ENCODE measurements at places on chromosomes 11 and 22.

DNA sequence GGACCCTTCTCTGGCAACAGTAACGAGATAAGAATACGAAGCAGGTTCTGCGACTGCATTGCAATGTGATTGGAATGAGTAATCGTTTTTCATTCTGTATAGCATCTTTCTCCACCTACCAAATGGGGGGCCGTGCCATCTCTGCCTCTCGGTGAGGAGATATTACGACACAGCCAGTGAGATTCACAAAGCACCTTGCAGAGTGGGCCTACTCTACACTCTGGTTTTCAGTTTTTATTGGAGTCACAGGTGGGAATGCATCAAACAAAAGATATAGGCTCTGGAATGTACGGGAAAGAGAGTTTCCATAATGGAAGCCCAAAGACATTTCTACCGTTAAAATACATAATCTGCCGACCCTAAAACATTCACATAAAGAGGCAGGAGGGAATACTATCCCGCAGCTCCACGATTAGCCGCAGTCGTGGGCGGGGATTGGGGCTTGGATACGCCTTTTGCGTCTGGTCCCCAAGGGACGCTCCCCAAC, 423 bp upstream of the RTN3 start:
- DNase-seq = no peak

DNA sequence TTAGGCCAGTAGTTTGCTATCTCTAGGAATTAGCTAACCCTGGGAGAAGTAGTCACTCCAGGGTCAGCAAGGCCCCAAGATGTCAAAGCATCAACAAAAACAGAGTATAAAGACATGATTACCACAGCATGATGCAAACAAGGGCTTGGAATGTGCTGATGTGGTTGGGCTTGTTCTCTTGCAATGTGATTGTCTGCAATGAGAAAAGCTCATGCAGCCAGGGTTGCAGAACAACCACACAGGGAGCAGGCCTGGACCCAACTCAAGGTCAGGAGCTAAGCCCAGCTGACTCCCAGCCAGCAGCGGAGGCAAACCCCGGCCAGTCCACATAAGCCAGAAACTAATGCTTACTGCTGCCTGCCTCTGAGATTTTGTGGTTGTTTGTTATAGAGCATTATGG, 132.4 kb upstream of the ZC3H12C start:
- DNase-seq = no peak

DNA sequence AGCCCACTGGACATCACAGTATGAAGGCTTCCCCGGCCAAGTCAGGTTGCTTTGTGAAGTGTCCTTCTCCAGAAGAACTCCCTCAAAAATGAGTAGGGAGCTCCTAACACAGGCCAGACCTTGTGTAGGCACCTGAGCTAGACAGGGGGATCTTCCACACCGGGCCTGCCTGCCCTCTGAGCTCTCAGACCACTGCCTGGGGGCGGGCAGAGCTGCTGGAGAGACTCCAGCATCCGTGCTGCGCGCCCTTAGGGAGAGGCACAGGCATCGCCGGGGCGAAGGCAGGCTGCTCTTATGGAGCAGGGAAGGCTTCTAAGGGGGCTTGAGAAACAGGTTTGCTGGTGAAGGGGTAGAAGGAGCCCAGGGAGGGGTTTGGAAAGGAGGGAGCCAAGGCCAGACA, 4.4 kb downstream of the KCNJ5 start:
- no peak for DNase-seq

GRCh38 chr11:130653838-130654636, 205.6 kb downstream of the ADAMTS15 start:
- DNase-seq = peak; percentile 82

GRCh38 chr11:44326615-44327475, 16.9 kb upstream of the ALX4 start:
- peak; percentile 26 for DNase-seq

Measured in cardiac muscle cell (in vitro differentiated cells and primary cell).